AG04450 (cell line): ENCODE measurements at places on chromosomes 13 and 19.

DNA sequence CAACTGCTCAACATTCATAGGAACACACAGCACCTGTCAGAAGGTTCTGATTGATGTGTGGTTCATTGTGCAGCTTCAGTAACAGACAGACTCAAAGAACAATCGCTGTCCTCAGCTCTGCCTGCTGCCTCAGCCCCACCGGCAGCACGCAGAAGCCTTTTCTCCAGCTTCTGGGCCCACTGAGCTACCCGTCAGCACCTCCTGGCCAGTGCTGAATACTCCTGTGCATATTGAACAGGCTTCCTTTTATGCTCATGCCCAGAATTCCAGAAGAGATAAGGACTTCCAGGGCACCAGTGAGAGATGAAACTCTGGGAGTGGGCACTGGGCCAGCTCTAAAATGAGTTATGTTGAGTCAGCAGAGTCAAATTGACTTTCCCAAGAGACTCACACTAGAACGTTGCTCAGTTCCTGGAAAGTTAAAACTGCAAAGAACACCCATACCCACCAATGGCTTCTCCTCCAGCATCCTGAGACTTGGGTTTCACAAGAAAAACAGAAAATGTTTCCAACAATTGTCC, 119.3 kb downstream of the COL4A1 start:
- DNase-seq: peak; percentile 15

DNA sequence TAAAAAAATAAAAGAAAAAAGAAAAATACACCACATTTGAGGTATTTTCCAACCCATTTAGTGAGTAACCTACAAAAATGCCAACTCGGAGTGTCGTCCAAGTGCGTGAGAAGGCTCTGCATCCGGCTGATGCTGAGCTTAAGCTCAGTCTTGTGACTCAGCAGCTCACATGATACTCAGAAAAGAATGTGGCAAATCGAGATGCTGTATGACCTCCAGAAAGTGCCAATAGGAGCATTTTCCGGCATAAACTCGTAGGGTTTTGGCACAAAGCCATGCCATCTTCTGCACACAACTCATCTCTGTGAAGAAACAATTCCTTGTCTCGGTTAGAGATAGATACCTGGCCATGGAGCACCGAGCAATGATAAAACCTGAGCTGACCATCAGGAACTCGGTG, 58.5 kb downstream of the TRPM4 start:
- no peak for DNase-seq

DNA sequence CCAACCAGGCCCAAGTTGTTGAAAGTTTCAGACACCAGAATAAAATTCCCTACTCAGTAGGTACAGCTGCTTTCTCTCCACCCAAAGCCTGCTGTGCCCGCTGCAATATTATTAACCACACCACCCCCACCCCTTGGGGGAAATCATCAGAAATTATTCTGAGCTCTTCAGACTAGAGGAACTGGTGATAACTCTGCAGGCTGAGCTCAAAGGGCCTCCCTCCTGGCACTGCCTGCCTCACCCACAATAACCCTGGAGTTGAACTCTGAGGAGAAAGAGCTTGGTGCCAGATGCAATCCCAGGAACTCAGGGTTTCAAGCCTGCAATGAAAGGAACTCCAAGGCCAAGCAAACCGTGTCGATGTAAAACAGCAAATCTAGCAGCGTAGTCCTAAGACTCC, 381.7 kb upstream of the ZNF507 start:
- DNase-seq: no peak

- no peak for DNase-seq
These were observed 29.3 kb downstream of the WDFY2 start for GRCh38 chr13:51613535-51613934.

GRCh38 chr19:18270326-18270725, 3.9 kb downstream of the IQCN start:
- DNase-seq: no peak

- DNase-seq: no peak
These were observed 840 bp upstream of the LILRA4 start for GRCh38 chr19:54339646-54340358.

- DNase-seq: no peak
These were observed 264.6 kb downstream of the NHLRC3 start for GRCh38 chr13:39302820-39303219.

DNA sequence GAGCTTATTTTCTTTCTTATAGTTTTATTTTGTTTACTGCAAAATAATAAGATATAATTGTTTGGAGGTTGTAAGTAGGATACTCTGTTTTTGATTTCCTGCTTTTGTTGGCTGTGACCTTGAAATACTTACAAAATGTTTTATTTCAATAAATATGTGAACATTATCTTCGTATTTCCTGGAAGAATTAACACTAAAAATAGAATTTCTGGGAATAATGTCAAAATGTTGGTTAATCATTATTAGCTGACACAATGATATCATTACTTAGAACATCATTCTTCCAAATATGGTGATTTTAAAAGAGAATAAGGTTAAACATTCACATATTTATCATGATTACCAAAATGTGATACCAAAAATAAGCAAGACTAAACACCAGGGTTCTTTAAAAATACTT, 1148.6 kb upstream of the PRR20A start:
- DNase-seq: no peak

- DNase-seq: no peak
These were observed 483.6 kb downstream of the KLF5 start for GRCh38 chr13:73542446-73542845.

DNA sequence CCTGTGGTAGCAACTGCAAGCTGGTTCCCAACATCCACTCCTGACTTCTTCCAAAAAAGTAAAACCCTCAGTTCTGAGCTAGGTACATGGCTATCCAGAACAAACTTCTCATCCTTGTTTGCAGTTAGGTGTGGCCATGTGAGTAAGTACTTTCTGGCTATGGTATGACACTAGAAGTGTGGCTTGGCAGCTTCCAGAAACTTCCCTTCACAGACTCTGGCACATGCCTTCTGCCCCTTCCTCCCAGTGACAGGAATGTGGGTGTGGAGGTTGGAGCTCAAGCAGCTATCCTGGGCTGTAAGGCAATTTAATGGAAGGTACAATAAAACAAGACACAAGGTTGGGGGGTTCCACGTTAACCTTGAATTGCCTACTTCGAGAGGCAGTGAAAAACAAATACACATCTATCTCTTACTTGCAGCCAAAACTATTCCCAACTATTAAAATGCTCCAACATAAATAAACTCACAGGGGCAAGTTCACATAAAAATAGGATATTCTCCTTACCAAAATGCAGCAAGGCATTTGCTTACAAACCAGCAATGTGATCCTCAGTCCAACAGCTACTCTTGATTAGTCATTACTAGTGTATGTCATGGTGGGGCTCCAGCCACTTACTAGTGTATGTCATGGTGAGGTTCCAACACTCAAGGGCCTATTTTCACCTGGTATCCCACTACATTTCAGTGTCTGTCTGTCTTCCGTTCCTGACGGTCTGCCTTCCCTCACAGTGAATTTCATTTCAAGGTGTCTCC, 3.1 kb downstream of the SMG9 start:
- DNase-seq: no peak

DNA sequence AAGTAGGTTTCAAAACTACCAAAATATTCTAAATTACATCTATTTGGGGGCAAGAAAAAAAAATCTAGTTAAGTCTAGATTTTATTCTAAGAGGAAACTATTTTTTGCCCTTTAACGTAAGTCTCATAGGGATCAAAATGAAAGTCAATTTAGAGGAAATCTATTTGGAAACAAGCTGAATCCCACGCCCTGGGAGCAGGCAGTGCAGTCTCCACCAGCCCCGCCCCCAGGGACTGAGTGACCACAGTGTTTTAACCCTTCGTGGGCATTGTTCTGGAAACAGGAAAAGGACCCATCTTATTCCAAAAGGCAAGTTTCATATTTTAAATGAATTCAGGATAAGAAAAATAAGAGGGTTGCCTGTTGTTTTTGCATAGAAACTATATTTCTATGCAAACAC, 209.7 kb downstream of the SPRY2 start:
- DNase-seq: no peak

GRCh38 chr13:68190818-68191217, 960.7 kb upstream of the PCDH9 start:
- DNase-seq: no peak

DNA sequence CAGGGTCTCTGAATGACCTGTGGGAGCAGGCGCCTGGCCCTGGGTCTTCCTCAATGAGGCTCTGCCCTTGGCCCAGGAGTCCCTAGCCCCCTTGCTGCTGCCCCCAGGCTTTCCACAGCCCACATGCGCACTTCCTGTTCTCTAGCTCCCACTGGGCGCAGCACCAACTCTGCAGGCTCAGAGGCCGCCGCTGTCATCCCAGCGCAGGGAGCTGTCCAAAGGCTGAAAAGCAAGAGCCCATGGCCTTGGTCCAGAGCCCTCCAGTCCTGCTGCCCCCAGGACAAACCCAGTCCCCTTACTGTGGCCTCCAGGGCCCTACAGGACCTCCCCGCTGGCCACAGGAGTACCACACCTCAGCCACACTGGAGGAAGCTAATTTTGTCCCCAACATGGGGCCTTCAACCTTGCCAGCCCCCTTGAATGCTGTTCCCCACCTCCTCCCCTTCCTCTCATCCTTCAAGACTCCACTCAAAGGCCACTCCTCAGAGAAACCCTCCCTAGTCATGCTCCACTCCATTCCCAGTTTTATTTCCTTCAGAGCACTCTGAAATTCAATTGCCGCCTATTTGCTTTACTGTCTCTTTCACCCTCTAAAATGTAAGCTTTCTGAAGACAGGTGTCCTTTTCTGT, 8.0 kb upstream of the POU2F2 start:
- DNase-seq: no peak

DNA sequence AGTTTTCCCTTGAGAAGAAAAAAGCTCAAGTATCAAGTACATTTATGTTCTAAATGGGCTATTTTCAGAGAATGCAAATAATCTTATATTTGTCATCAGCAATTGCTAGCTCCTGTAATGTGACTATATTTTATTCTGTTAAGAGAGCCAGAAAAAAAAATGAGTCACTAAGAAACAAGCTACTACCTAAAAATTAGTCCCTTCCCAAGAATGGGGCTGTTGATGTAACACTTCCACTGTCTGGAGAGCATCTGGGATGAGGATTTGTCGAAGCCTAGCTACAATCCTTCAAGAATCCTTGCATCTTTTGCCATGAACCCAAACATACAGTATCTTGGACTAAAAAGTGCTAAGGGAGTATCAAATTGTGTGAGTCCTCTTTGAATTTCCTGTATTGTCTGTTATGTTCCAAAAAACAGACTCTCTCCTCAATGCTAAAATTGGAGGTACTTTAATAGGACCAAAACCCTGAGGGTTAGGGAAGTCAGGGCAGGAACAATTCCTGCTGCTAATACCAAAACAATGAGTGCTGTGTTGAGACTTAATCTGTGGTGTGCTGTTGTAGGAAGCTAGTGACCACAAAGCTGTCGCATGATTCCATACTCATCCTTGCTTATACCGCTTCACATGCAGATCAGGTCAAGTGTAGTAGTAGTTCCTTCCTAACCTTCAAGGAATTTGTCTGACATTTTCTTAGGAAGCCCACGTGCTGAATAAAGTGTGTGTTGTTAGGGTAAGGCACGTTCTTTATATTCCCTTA, 4.9 kb upstream of the ZC3H13 start:
- DNase-seq: no peak

- no peak for DNase-seq
These were observed 454 bp downstream of the BLVRB start for GRCh38 chr19:40465025-40465556.

DNA sequence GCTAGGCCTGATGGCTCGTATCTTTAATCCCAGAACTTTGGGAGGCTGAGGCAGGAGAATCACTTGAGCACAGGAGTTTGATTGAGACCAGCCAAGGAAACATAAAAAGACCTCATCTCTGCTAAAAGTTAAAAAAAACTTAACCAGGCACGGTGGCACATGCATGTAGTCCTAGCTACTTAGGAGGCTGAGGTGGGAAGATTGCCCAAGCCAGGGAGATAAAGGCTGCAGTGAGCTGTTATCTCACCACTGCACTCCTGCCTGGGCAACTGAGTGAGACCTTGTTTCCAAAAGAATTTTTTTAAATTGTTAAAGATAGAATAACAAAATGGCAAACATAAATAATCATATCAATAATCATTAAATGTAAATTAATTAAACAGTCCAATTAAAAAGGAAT, 365.8 kb downstream of the MTUS2 start:
- no peak for DNase-seq

DNA sequence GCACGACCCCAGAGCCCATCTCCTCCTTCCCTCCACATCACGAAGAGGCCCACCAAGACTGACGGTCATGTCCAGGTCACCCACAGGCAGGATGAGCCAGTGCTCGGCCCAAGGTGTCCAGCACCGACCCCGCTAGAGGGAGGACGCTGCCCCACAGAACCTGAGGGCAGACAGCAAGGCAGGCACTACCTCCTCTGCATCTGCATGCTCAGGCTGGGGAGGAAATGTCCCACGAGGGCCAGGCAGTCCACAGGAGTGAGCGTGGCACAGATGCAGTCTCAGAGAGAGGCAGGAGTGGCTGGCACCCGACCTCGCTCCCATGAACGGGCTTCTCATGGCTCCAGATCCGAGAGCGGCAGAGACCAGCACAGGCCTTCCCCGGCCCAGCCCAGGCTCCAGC, 133.2 kb downstream of the TUBA3C start:
- no peak for DNase-seq

GRCh38 chr13:20174656-20175405, 14.0 kb upstream of the GJA3 start:
- peak; percentile 96 for DNase-seq

GRCh38 chr13:112248406-112248760, 127.8 kb upstream of the SPACA7 start:
- DNase-seq: no peak

DNA sequence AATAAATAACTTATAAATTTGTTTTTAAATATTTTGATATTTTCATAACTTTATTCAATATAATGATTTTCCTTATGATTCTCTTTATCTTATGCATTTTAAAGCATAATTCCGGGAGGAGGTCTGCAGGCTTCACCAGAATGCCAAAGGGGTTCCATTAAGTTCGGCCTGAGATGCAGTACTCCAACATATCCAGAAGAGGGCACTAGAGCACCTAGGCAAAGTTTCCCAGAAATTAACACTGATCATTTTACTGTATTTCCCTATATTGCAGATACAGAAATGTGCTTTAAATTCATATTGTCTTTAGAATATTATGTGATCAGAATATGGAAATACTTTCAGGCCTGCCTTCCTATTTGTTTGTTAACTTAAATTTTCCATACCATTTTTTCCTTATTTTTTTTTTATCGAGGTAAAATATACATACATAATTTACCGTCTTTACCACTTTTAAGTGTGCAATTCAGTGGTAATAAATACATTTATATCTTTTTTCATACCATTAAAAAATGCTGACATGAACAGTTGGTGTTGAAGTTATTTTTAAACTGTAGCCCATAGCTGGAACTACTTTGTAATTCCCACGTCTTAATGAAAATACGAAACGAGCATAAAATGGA, 58.9 kb upstream of the TM9SF2 start:
- no peak for DNase-seq

- DNase-seq: peak; percentile 52
These were observed 516.5 kb downstream of the SUCLA2 start for GRCh38 chr13:47484548-47484947.

DNA sequence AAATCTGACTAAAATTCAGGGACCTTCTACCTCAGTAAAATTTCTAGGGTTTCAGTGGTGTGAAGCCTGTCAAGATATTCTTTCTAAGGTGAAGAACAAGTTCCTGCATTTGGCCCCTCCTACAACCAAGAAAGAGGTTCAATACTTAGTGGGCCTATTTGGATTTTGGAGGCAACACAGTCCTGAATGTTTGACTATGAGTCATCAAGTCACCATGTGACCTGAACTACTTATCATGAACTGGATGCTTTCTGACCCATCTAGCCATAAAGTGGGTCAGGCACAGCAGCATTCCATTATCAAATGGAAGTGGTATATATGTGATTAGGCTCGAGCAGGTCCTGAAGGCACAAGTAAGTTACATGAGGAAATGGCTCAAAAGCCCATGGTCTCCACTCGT, 163.0 kb upstream of the IRS2 start:
- DNase-seq: no peak
